Urothelium cell line (cell line): ENCODE measurements at places on chromosomes 4 and X.

DNA sequence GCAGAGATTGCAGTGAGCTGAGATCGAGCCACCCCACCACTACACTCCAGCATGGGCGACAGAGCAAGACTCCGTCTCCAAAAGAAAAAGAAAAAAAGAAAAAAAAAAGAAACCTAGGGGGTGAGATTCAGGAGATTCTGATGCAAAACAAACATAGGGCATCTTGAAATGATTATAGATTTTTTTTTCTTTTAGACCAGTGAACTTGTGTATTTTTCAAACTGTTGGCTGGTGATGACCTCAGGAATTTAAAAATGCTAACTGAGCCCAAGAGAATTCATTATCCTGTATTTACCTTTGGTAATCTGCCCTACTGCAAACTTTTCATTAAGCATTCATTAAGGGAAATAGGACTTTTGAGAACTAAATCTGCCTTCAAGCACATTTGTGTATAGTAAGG lies 20.6 kb downstream of the ATP10D start:
- no peak for DNase-seq

DNA sequence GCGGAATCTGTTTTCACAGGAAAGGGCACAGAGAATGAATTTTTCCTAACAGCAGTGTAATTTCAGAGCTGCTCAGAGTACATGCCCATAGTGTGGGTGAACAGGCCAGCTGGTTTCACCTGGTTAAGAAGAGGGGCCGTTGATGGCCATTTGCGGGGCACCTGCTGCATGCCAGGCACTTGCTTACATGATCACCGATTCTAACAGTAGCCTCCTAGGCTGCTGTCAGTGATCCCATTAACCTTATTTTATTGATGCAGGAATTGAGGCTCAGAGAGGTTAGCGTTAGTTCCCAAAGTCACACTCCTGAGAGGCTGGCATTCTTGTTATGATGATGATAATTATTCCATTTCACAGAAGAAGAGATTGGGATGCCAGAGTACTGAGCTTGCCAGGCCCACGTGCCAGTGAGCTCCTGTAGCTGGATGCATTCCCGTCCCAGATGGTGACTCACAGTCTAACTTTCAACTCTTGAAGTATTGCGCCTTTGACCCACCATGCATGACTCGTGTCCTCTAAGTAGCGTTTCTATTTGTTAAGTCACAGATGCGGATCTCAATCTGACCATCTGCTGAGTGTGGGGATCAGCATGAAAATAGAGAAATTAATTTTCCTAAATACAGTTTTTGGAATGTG lies 76.5 kb downstream of the PSAPL1 start:
- peak; percentile 74 for DNase-seq

DNA sequence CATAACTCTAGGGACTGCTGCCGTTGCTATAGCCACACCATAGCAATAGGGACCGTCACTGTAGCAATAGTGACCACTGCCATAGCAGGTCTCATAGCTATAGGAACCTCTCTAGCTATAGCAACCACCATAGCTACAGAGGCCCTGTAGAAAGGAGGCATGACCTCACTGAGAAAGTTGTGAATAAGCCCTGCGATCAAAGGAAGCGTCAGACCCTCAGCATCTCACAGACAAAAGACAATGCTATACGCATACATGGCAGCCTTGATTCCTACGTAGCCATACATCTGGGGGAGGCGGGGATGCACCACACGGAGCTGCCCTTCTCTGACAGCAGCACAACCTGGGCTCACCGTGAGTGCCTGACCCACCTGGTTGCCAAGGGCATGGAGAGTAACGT lies 88.5 kb downstream of the MTMR1 start:
- DNase-seq, result no peak

- peak; percentile 11 for DNase-seq
These were observed 563.9 kb downstream of the GRXCR1 start for GRCh38 chr4:43456383-43456782.

DNA sequence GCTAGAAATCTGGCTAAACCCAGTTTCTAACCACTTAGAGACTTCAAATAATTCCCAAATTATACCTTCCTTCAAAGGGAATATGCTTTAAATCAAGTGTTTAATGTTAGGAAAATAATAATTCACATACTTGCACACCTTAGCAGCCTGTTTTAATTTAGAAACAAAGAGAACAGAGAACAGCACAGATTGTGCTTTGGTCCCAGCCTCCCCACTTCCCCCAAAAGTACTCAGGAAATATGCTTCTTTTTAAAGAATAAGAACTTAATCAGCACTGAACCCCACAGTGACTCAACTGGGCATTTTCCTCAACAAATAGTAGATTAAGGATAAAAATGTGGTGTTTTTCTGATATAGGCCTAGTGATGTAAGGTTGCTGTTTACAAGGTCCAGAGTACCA lies 295.8 kb downstream of the GBA3 start:
- DNase-seq, result no peak

DNA sequence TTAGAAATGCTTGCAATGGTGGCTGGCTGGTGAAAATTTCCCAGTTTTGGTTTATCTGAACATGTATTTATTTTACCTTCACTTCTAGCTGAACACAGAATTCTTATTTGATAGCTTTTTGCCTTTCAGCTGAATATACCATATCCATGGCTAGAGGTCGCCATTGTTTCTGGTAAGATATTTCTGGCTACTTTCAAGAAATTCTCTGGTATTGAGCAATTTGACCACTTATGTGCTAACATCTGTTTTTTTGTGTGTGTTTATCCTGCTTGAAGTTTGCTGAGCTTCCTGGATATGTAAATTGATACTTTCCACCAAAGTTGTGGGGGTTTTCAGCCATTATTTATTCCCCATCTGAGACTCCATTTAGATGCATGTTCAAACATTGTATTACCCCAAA lies 75.4 kb downstream of the FBXW7 start:
- no peak for DNase-seq

- DNase-seq, result no peak
These were observed 469.0 kb upstream of the ATOH1 start for GRCh38 chr4:93359586-93359985.

GRCh38 chr4:68997040-68997439 lies 45.4 kb upstream of the UGT2A3 start:
- no peak for DNase-seq

DNA sequence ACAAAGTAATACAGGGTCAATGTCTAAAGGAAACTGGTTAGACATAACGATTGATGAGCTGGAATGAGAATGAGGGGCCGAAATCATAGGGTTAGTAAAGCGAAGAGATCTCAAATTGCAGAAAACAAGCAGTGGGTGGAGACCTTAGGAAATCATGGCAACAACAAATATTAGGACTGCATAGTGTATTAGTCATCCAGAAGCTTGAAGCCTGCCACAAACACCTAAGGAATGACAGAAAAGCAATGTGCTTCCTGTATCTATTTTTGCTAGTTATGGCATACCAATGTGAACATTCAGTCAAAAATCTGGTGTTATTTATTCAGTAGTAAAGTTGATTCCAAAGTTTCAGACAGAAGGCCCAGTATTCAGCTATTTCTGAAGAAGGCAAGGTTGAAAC lies 410.9 kb upstream of the CT83 start:
- DNase-seq, result peak; percentile 11

DNA sequence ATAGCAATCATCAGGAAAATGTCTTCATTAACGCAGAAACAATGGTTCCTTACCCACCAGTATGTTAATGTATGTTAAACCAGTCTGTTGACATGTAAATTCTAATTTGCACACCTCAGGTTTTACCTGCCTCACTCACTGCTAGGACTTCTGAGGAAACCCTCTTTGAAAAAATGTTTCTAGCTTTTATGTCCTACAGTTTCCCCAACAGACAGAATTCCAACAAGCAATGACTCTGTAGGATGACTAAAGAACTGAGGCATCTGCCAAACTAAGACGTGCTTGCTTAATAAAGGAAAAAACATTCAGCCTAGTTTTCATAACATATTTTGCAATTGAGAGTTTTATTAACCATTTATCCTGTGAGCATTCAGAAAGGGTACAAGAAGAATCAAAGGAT lies 20.6 kb upstream of the SOX3 start:
- no peak for DNase-seq

- no peak for DNase-seq
These were observed 269.8 kb downstream of the FSTL5 start for GRCh38 chr4:161894014-161894413.

GRCh38 chr4:21512353-21512752 lies 436.2 kb downstream of the KCNIP4 start:
- peak; percentile 22 for DNase-seq

DNA sequence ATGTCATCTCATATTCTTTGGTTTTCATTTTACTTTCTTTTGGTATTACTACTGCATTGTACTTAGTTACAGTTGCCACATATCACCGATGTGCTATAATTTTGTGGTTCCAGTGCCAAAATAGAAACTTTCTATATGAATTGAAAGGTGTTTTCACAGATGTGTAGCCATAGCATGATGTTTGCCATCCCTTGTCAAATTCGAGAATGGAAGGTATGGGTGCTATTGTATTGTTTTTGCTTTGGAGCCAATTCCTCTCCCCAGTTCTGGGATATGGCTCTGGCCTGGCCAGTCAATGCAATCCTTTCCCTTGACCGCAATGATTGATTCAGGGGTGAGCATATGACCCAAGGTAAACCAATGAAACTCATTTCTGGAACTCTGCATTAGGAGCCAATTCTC lies 86.2 kb upstream of the RPS6KA3 start:
- no peak for DNase-seq

DNA sequence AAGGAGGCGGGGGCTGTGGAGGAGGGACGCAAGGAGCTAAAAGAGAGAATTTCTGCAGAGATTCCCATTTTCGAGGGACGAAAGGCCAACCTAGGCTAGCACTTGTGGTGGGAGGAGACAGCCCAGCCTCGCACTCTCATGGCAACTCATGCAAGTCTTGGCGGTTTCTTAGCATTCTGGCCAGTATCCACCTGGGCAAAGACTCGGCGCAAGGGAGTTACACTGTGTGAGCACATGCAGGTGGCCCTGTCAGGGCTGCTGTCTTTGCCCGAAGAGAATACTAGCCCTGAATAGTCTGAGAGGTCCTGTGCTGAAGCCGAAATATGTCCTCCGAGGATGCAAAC lies 15.5 kb downstream of the MCF2 start:
- no peak for DNase-seq

DNA sequence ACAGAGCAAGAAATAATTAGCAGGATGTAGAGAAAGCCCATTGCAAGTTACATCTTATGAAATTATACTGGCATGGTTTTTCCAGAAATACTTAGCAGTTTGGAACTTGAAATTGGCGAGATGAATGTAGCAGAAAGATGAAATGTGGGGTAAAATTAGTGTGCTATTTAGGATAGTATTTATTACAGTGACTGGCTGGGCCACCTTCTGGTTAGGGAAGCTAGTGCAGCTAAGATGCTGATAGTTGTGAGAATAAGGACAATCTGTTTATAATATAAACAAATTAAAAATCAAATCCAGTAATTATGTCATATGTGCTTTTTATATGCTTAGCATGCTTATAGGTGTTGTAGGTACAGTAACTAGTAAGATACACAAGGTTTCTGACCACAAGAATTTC lies 74.8 kb downstream of the IL15 start:
- DNase-seq, result no peak

DNA sequence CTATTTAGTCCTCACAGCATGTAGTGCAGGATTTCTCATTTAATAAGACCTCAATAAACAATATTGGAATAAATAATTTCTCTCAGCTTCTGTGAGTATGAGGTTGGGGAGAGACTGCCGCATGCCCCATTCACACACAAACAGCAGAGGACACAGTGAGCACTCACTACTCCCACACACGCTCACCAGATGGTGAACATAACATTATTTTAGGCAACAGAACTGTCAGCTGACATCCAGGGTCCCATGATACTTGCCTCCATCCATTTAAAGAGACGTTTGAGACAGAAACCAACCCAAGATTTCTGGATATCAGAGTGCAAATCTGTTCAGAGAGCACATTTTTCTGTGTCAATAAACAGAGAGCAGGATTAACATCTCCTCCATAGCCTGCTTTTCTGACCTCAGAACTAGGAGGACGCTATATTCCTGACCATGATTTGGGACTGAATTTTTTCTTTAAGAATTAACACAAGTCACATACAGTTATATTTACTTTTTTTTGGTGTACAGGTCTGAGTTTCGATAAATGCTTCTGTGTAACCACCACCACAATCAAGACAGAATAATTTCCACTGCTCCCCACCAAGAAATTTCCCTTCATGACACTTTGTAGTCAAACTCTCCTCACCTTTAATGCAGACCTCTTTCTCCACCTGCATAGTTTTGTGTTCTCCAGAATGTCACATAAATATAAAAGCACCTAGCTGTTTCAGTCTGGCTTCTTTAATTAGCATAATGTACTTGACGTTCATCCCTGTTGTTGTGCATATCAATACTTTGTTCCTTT lies 16.7 kb downstream of the GPRIN3 start:
- DNase-seq, result no peak

- no peak for DNase-seq
These were observed 160.2 kb downstream of the RAB28 start for GRCh38 chr4:13323921-13324320.
